ENCODE measurements at places on chromosomes 2 and 18.

DNA sequence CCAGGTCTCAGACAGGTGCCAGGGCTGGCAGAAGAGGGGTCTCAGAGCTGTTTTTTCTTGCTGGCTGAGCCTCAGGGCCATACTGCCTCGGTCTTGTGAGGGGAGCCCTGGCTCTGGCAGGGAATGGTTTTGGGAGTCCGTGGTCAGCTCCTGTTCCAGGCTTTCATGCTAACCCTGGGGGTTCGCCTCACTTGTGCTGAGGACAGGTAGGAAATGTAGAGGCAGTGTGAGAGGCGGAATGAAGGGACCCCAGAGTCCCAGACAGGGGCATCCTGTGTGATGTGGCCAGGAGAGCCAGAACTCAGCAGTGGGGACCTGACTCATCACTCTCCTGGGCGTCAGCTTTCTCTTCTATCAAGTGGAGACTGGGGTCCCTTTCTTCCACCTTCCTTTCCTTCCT lies 5.7 kb upstream of the CELF4 start:
- DNase-seq = no peak

DNA sequence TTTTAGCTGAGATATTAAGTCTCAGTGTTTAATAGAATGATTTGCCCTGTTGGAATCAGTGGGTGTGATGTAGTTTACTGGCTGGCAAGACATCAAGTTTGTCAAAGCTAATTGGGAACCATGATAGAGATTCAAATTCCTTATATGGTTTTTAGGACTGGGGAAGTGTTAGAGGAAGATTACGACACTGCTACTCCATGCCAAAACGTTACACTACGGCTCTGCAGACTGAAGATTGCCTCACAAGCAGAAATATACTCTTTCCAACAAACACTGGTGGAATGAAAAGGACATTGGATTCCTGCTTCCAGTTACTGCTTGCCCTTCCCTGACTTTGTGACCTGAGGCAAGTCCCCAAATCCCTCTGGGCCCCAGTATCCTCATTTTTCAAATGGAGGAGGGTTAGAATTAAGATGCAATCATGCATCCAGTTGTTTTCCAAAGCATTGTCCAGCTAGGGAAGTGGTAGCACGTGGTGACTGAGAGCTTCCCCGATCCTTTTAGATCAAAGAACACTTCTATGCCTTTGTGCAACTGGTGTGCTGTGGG lies 147.6 kb downstream of the CDC42EP3 start:
- DNase-seq = no peak

DNA sequence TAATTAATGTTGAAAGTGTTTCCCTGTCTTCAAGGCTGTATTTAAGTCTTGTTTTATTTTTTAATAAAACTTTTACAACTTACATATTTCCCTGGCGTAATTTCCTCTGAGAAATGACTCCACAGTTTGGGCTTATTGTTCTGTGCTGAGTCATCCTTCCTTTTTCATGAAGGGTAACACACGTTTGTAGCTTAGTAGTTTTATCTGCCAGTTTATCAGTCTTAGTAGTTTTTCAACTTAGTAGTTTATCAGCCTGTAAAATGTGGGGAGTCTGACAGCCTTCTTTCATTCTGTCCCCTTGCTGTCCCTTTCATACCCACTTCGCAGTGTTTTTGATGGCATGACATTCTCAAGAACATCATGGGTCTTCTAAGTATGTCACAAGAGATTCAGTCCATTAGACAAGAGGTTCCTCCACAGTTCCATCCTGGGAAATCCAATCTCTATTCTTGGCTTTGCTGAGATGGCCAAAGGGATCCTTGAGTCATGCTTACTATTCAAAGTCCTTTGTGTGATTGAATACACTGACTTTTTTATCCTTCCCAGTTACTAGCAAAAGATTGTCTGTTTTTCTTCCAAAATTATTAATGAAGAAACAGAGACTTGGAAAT lies 60.0 kb upstream of the SGPP2 start:
- DNase-seq = no peak

GRCh38 chr18:59200787-59201186 lies 19.2 kb upstream of the GRP start:
- no peak for DNase-seq

DNA sequence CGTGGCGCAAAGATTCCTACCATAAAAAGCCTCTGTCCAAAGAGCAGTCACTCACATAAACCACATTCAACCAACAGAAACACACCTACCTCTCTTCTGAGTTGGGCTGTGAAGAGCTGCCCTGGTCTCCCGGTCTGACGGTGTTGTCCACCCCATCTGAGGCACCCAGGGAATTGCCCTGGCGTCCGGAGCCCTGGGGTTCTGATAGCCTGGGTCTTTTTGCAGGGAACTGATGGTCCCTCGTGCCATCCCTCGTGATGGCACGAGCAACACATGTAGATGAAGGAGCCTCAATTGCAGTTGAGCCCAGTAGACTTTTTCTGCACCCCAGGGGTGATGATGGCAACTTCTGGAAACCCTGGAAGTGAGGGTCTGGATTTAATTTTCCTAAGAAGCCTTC lies 13.8 kb downstream of the HJURP start:
- no peak for DNase-seq

DNA sequence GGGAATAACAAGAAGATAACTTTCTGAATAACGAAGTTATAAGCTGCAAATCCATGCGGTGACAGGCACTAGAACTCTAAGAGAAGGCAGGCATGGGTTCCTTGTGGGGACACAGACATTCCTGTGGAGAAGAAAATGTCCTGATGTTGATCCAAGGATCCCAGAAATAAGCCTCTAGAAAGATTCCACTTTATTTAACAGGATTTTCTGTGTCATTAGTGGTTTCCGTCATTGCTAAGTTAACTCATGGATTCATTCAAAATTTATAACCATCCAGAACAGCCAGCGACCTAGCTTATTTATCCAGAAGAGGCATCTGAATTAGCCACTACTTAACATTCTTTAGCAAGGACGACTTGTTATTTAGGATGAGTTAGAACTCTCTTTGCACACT lies 10.0 kb upstream of the CD302 start:
- DNase-seq = no peak

- no peak for DNase-seq
These were observed 156.7 kb downstream of the CDCA7 start for GRCh38 chr2:173511357-173511756.

- DNase-seq = peak; percentile 70
These were observed at the start of gene UGP2 for GRCh38 chr2:63841254-63842022. Gene UGP2 (plus strand): TSS chr2:63841896. CDS start chr2:63842186, 290 bp downstream.

- no peak for DNase-seq
These were observed 583.4 kb downstream of the ZEB2 start for GRCh38 chr2:143936538-143936847.

- DNase-seq = no peak
These were observed 1648.9 kb upstream of the TMEFF2 start for GRCh38 chr2:193843675-193844074.

DNA sequence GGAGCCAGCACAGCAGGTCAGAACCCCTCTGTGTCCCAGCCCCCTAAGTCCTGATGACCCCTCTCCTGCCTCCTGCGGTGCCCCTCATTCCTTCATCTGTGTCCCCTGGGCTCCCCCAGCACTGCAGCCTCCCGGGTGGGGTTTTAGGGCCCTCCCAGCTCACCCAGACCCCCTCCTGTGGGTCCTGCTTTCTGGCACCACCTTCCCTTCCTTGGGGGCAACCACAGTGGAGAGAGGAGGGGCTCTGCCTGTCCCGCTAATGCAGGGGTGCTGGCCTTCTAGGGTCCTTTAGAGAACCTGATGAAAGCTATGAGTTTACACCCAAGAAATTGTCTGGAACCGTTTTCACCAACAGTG lies 42.7 kb upstream of the ALPP start:
- no peak for DNase-seq

GRCh38 chr18:74645679-74646078 lies 48.0 kb downstream of the ZNF407 start:
- DNase-seq = no peak

DNA sequence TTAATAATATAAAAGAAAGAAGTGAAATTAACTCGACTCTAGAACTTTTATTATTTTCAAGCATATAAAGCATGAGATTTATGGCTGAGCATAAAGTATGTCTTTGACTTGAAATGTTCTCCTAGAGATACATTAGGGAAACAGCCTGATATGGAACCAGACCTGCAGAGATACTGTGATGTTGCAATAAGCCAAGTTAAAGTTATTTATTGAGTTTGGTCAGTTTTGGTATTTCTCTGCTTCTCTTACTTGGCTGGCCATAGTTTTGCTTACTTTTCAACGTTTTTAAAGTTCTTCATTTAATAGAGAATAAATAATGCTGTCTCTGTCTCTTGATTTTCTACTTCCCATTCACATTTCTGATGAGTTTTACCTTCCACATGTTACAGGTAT lies 76.0 kb downstream of the GFPT1 start:
- no peak for DNase-seq

DNA sequence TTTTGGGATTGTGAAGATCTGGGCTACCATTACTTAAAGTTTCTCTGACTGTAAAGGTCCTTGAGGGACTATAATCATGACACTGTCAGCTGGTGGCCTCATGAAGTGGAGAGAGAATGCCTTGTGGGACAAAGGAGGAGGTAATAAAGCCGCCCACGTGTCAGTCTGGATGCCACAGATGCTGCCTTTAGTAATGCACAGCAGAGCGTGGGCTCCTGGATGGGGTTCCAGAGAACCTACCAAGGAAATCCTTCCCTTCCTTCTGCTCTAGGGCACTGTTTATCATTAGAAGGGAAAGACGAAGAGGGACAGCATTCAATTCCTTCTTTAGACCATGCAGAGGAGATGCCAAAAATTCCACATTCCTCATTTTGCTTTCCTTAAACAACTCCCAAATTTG lies 63.5 kb downstream of the COL5A2 start:
- DNase-seq = no peak

DNA sequence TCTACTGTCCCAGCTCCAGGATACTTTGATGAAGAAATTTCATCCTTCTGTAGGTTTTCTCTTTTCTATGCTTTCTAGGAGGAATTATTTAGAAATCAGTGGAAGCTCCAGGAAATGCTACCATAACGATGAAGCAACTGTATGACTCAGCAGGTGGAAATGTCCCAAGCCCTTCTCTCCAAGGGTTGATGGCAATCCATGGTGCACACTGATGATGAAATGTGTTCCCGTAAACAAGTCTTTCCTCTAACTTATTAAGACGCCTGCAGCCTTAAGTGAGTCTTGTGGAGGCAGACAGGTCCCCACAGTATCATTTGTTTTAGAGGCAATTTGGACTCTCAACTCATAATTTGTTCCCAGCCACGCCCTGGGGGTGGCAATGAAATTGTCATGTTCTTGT lies 777.6 kb upstream of the SOX11 start:
- no peak for DNase-seq

DNA sequence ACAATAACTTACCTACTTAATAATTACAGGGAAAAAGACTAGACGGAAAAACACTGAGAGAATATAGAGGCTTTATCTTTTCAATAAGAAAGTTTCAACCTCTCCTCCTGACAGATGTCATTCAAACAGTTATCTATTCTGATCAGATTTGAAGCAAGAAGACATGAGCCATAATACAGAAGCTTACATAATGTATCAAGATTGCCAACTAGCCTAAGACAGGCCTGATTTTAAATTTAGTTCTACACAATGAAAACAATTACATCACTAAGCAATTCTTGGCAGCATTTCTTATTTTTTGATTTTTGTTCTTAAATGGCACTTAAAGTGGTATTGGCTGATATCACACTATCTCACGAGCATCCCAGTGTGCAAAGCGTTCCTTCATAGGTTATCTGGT lies 41.6 kb downstream of the GPR155 start:
- no peak for DNase-seq

- DNase-seq = no peak
These were observed 68.7 kb downstream of the MYL12B start for GRCh38 chr18:3330622-3331021.

- DNase-seq = no peak
These were observed 27.4 kb upstream of the PXDN start for GRCh38 chr2:1771626-1772280.

- DNase-seq = no peak
These were observed 571.9 kb downstream of the NYAP2 start for GRCh38 chr2:225971433-225971832.

- DNase-seq = no peak
These were observed 89.3 kb upstream of the TMEM247 start for GRCh38 chr2:46390036-46390435.

DNA sequence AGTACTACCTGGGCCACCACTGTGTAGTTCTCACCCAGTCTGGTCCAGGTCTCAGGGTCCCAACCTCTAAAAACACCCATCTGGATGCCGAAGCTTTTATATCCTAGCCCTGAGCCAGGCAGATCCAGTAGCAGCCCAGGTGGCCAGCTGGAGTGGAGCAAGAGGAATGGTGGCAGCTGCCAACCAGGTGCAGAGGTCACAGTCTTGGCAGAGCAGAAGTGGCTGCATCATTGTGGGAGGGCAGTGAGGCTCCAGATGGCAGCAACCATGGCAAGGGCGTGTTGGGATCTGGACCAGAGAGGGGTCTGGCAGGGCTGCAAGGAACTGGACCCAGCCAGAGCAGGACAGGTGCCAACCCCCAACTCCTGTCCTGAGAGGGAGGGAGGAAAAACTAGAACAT lies 72.2 kb upstream of the AGAP1 start:
- DNase-seq = no peak

GRCh38 chr2:181462033-181462432 lies 4.8 kb downstream of the ITGA4 start:
- DNase-seq = no peak

DNA sequence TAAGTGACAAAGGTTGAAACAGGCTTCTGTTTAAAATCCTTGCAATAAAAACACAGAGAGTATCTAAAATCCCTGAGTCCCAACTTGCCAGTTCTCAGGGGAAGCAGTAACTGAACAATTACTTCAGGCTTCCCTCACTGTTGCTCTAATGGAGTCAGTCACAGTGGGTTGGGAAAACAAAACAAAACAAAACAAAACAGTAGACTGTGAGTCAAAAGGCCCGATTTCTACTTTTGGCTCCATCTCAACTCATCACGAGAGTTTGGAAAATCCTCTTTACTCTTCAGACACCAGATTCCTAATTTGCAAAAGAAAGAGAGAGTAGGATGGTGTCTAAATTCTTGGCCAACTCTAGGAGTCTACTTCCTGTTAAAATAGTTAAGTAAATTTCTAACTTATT lies 1.1 kb downstream of the FSHR start:
- DNase-seq = no peak

- no peak for DNase-seq
These were observed 547.1 kb upstream of the LINC00305 start for GRCh38 chr18:64695851-64696553.

GRCh38 chr2:237074211-237074993 lies 11.3 kb upstream of the COPS8 start:
- DNase-seq = no peak

- DNase-seq = no peak
These were observed 675.5 kb upstream of the SLC8A1 start for GRCh38 chr2:41127351-41127750.

DNA sequence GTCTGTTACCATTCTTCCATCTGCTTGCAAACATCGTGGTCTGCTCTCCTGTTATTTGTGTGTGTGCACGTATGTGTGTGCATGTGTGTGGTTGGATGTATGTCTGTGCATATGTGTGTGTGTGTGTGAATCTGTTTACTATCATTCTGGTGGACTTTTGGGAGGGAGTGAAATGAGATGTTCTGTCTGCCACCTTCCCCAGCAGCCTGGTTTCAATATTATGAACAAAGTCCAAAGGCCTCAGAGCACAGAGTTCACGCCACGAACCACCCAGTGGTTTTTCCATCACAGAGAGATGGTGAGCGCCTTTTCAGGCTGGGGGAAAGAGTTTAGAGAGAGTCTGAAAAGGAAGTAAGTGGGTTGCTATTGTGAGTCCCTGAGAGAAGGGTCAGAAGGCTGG lies 67.1 kb upstream of the YWHAQ start:
- no peak for DNase-seq
